ENCODE measurements at places on chromosomes 1 and 21.

DNA sequence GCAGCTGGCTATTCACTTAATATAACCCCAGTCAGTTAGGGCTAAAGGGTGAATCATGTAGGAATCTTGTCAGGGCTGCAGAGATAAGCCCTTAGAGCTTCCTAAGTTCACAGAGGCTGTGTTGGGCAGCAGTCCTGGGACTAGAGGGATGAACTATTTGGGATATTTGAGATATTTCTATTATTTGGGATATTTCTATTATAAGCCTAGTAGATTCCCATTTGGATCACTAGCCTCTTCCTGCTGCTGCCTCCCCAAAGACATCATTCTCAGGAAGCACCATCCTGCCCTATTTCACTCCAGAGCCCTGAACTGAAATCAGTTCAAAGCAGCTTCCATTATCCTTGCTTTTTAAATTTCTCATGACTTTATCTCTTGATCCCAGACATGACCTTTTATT, 501.3 kb downstream of the NUF2 start:
- DNase-seq, result no peak

DNA sequence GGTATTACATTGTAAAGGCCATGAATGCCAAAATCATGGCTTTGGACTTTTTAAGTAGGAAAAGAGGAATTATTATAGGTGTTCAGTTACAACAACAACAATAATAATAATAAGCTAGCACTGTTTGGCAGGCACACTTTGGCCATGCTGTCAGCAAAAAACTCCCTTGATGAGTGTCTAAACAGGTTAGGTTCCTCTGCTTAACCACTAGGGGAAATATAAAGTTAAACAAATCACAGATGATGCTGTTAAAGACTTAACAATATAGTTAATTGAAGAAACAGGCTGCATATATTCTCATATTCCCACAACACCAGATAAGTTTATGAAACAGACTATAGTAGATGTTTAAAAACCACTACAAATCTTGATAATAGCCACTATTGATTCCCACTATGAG, 46.4 kb downstream of the RGS21 start:
- DNase-seq, result no peak

GRCh38 chr1:219312967-219313366, 139.3 kb downstream of the LYPLAL1 start:
- DNase-seq, result no peak

GRCh38 chr1:16085522-16085921, 12.1 kb upstream of the FAM131C start:
- DNase-seq, result no peak
